ENCODE measurements at places on chromosomes 4 and X. TPM values are rescaled to one million over a fixed set of nuclear protein-coding genes. Genes with fewer than 3 reads are reported as not detected.

- H3K4me3 ChIP-seq, result no peak overlapping the region
- H3K36me3 ChIP-seq, result no peaks in the 10 kb centered on the region
- no peaks in the 10 kb centered on the region for H3K27me3 ChIP-seq
- H3K4me1 ChIP-seq, result no peaks in the 10 kb centered on the region
Observed at GRCh38 chrX:7904562-7904961, 22.7 kb downstream of the PNPLA4 start.

- no peak overlapping the region for H3K4me3 ChIP-seq
- H3K27me3 ChIP-seq, result no peaks in the 10 kb centered on the region
- H3K4me1 ChIP-seq, result no peaks in the 10 kb centered on the region
- DNase-seq, result no peak
- no peak overlapping the region for H3K27ac ChIP-seq
Observed at GRCh38 chr4:114464726-114465272, 133.8 kb upstream of the UGT8 start.

- no peak overlapping the region for H3K4me3 ChIP-seq
- no peak for DNase-seq
- H3K4me1 ChIP-seq, result no peaks in the 10 kb centered on the region
- H3K27ac ChIP-seq, result no peak overlapping the region
- H3K36me3 ChIP-seq, result no peaks in the 10 kb centered on the region
Observed at GRCh38 chrX:57070185-57070984, 51.0 kb downstream of the SPIN2B start.

DNA sequence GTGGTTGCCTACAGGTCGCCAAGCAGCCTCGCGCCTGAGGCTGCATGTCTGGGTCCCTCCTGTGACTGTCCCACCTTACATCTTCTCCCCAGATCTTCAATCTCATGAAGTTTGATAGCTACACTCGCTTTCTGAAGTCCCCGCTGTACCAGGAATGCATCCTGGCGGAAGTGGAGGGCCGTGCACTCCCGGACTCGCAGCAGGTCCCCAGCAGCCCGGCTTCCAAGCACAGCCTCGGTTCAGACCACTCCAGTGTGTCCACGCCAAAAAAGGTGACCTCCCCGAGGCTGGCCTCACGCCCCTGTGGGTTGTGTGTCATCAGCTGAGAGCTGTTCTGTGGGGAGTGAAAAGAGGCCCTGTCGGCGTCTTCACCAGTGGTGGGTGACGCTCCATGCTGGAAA, 24.9 kb upstream of the HGFAC start:
- no peak overlapping the region for H3K27ac ChIP-seq
- H3K4me1 ChIP-seq, result no peaks in the 10 kb centered on the region
- H3K4me3 ChIP-seq, result no peak overlapping the region
- no peak for DNase-seq

GRCh38 chr4:184409911-184410692, 64.2 kb downstream of the IRF2 start:
- H3K27me3 ChIP-seq, result no peaks in the 10 kb centered on the region
- no peak overlapping the region for H3K4me3 ChIP-seq
- H3K4me1 ChIP-seq, result peaks cover 27% of the 10 kb centered on the region
- no peak overlapping the region for H3K27ac ChIP-seq
- DNase-seq, result no peak

DNA sequence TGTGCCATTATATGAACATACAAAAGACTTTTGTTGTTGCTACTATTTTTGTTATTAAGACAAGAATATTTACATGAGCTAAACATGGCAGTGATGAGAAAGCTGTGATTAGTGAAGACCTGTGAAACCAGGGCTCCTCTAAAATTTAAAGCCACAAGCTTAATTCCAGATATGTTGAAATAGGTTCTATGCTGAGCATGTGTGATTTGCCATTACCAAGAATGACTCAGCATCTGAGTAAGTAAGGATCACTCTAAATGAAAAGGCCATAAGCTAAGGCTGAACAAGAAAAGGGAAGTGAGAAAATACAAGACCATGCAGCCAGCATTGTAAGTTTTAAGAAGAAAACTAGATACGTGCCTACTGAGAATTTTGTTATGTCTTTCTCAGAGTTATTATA, 75.9 kb upstream of the CAMK2D start:
- H3K27me3 ChIP-seq, result no peaks in the 10 kb centered on the region
- no peak for DNase-seq
- no peak overlapping the region for H3K4me3 ChIP-seq
- no peak overlapping the region for H3K27ac ChIP-seq
- peaks cover 4% of the 10 kb centered on the region for H3K4me1 ChIP-seq

DNA sequence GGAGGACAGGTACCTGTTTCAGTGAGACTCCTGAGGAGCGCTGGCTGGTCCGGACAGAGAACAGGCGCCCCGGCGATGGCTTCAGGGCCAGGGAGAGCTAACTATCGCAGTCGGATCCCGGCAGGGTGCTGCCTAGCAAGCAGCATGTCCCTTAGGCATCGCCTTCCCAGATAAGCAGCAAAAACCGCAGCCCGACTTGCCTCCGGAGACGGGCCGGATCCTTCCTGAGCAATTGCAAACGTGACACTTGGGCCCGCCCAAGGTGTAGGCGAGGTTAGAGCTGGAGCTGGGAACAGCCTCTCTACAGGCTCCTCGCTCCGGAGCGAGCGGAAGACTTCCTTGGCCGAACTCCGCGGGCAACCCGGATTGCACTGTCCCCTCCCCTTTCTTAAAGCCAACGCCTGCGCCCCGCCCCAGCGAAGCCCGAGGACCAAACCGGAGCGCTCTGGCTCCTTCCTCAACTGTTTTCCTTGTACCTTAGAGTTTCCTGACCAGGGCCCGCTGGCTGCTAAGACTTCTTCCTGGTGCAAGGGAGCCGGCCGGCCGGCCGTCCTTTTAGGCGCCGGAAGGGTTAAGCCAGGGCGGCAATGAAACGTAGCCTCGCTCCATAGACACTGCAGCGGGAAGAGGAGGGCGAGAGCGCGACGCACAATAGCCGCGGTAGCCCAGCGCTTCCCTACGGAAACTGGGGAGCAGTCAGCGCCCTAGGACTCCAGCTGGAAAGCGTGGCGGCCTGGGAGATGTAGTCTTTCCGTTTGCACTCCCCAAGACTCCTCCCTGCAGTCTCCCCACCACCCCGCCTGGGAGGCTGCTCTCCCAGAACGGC, at the start of gene OPHN1:
TSS of gene OPHN1 (minus strand) at position 341 of the 826 bp plus-strand sequence. CDS start 475 bp downstream, outside the sequence.
- no peak for DNase-seq
- H3K27ac ChIP-seq, result peak within 1 kb of the TSS; percentile 91
- H3K4me3 ChIP-seq, result peak within 1 kb of the TSS; percentile 59
- no peaks in the 10 kb centered on the region for H3K36me3 ChIP-seq

Gene TMEM144
- 3.4 TPM for total RNA-seq

Gene PCYT1B
- 0.13 TPM for total RNA-seq

Gene C1QTNF7
- total RNA-seq, result 0.88 TPM

Gene ETDA
- total RNA-seq, result not detected

Gene MMGT1
- 19.1 TPM for total RNA-seq
